SJCRH30 (cell line): ENCODE measurements at places on chromosomes 4 and X.

DNA sequence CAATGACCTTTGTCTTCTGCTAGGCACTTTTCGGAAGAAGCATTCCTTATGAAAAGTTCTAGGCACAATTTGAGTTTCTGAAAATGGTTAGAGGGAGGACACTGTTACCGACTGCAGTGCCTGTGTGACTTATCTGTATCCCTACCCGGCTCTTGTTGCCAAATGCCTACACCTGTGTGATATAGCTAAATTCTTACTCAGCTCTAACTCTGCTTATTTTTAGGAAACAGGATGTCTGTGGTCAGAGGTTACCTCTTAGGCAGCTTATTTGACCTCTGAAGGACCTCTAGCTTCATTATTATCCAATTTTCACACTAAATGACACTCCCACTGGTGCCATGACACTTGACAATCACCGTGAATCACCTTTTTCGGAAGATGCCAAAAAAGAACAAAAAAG, 561.1 kb upstream of the SMIM31 start:
- DNase-seq = no peak

DNA sequence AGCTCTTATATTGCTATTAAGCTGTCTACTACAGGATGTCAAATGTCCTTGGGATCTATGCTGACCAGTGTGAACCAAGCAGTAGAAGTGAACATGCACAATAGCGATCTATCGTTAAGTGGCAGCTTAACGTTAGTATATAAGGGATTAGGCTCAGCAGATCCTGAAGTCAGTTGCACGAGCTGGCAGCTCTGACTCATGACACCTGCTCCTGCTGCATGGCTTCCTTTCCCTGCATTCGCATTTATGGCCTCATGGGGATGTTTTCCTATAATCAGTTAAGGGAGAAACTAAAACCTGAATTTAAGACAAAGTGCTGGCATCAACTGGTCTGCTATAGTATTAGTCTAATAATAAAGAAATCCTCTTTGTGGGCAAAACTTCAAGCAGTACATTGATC, 12.7 kb upstream of the MCUB start:
- no peak for DNase-seq

DNA sequence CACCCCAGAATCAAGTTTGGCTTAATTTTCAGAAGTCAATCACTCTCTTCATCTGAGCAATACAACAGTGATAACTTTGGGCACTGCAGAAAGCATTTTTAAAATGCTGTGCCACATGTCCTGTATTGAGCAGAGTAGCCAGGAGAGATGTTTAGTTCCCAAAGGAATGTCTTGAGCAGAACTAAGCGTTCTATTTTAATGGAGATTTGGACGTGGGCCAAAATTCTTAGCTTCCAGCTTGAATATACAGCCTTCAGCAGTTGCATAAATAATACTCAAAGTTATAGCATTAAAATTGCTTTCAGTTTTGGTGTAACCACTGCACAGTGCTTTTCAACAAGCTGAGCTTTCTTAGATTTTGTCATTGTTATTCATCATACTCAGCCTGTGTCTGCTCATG, 679.2 kb downstream of the NLGN4X start:
- DNase-seq = no peak

DNA sequence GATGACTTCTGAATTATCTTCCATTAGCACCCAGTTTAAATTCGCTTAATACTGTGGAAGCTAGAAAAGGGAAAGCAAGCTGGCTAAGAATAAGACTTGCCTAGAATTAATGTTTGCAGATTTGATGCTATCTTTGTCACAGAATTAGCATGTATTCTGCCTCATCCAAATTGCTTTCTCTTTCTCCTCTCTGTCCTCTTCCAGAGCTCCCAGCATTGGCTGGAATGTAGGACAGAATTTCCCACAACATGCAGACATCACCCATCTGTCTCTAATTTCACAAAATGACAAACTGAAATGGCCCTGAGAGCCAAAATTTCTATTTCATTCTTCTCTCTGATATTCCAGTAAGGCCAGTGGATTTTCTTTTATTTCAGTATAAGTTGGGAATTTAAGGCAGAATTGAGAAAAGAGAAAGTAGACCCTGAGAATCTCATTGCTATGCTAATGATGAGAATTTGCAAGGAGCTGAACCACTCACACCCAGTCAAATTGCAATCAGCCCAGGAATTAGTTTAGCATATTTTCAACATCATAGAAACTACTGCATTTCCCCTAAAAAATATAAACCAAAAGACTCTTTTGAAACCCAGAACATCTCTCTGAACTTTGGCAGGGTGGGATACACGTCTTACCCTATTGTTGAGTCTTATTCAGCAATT, 188.8 kb downstream of the RCHY1 start:
- DNase-seq = no peak

- no peak for DNase-seq
Observed at GRCh38 chr4:106624671-106625070, 256.1 kb upstream of the GIMD1 start.

DNA sequence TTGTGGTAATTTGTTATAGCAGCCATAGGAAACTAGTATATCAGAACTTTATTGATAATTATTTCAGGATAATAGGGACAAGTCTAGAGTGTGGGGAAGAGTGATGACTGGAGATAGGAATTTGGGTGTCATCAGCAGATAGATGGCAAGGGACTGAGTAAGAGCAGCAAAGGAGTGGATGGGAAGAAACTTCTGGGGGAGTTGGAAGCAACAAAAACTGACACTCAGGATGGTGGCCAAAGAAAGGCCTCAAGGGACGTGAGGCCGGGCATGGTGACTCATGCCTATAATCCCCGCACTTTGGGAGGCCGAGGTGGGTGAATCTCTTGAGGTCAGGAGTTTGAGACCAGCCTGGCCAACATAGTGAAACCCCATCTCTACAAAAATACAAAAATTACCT, 9.1 kb upstream of the SLC25A5 start:
- no peak for DNase-seq

DNA sequence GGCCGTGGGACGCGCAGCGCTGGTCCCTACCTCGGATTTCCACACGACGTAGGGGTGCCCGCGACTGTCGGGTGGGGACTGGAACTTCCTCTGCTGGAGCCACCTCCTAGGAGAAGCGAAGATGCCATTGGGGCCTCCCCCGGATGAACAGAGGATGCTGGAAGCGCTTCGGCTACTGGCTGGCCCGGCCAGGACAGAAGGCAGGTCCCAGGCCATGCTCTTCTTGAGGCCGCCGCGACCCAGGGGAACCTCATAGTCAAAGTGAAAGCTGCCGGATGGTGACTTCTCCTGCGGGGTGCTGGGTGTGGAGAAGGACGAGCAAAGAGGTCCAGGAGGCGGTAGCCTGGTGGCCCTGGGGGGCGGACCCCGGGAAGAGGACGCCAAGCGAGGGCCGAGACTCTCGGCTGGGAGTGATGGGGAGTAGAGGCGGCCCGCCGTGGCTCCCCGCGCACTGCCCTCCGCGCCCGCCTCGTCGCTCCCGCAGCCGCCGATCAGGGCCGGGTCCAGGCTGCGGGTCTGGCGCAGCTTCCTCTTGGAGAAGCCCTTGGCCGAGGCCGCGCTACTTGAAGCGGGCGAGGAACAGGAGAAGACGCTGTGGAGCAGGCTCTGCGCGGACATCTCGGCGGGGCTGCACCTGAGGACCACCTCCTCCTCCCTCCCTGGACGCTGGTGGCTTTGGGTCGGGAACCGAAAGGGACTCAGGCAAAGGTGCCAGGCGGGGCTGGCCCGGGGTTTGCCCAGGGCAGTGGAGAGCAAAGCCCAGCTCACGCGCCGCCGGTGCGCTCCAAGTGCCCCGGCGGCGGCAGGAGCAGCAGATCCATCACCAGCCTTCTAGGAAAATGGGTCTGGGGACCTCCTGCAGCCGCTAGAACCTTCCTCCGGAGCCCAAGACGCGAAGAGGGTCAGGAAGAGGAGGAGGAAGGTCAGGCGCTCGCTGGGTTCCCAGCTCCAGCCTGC, 1.2 kb downstream of the ARHGAP6 start:
- DNase-seq = peak; percentile 32

DNA sequence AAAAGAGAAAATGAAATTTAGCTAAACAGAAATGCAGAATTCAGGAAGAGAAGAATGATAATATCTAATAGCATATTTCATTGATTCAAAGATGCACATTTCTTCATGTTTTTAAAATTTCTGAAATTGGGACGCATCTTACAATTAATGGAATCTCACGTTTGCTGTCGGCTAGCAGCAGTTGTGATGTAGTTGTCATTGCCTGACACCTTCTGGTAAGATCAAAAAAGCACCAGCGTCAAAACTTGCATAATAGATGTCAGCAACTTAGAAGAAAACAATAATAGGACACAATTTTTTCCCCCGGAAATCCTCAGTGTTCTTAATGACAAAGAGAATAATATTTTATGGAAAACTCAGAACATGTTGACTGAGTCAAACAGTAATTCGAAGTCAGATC, 29.8 kb upstream of the SLC7A3 start:
- peak; percentile 10 for DNase-seq

DNA sequence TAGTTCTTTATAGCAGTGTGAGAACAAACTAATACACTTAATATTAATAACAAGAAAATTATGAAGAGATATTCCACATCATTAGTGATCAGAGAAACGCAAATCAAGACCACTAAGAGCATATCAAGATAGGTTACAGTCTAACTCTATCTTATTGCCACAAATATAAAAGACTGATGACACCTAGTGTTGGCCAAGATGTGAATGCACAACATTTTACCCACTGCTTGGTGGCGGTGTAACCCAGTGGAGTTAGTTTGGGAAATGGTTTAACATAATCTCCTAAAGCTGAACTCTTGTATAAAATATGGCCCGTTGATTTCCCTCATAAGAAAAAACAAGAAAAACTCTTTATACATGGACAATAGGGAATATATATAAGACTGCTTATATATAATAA, 92.4 kb downstream of the SLITRK2 start:
- DNase-seq = no peak

- no peak for DNase-seq
Observed at GRCh38 chr4:8732092-8732491, 139.5 kb downstream of the CPZ start.

GRCh38 chrX:55452833-55453124, 852 bp downstream of the MAGEH1 start:
- DNase-seq = no peak

DNA sequence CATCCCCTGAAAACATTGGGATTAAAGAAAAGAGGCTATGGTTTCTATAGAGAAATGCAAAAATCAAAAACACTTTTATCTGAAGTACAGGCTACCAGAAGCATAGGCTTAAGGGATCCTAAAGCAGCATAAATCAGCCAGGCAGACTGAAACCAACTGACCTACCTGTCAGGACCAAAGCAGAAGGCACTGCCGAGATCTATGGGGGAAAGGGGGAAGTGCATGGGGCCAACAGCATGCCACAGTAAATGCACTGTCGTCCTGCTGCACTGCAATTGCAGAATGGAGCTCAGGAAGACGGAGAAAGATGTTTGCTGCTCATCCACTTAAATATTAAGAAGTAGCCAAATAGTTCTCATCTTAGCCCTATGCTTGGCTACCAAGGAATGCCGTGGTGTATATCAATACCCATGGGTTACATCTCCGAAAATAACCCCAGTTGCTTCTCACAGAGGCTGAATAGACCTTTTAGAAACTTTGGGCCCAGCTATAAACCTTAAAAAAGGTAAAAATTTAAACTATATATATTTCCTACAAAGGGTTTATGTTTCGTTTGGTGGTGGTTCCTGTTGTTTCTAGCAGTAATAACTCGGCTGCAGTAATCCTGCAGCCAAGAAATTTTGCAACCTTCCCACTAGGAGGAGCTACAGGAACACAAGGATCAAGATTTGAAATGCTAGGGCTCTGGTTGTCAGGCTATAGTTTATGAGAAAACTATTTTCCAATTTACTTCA, 312.2 kb upstream of the DIAPH2 start:
- DNase-seq = peak; percentile 2

- DNase-seq = no peak
Observed at GRCh38 chr4:67785528-67785927, 31.3 kb upstream of the GNRHR start.

DNA sequence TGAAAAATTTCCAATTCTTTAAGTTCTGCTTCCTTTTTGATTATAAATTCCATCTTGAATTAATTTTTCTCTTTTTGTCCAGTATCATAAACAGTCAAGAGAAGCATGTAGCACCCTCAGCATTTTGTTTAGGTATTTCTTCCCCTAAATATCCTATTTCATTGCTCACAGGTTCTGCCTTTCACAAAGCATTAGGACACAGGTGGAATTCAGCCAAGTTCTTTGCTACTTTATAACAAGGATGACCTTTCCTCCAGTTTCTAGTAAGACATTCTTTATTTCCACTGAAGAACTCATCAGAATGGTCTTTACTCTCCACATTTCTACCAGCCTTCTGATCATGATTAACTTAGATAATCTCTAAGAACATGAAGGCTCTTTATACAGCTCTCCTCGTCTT, 7.4 kb downstream of the SLC9B1 start:
- no peak for DNase-seq

- no peak for DNase-seq
Observed at GRCh38 chr4:52889778-52890520, 27.8 kb downstream of the RASL11B start.

GRCh38 chrX:42290608-42291007, 367.3 kb upstream of the CASK start:
- peak; percentile 5 for DNase-seq

DNA sequence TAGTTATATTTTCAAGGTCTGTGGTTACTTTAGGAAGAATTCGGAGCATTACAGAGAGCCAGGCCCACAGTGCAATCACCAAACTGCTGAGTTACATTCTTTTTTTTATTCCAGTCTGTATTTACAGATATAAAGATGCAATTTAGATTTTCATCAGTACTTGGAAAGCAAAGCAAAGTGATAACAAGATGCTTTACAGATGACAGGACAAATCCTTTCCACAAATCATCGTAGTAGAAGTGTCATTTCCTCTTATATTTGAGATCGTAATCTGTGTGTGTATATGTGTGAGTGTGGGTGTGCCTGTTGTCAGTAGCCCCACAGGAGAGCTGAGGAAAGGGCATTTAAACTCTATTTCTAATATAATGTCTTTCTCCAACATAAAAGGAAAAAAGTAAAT, 1893.7 kb downstream of the STIM2 start:
- no peak for DNase-seq

DNA sequence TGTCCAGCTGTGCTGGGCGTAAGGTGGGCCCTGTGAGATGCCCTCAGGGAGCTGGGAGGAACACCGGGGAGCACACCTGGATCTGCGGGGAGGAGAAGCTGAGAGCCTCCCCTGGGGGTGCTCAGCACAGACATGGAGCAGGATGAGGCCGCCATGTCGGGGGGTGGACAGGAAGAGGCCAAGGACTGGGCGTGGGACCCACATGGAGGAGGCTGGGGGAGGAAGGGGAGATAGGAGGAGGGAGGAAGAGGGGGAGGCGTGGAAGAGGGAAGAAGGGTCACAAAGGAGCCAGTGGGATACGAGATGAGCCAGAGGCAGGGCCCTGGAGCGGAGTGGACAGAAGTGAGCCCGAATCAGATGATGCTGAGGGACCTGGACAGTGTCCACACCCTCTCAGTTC, 66.3 kb downstream of the ZFYVE28 start:
- DNase-seq = no peak
